ENCODE measurements at places on chromosomes 2 and 18.

DNA sequence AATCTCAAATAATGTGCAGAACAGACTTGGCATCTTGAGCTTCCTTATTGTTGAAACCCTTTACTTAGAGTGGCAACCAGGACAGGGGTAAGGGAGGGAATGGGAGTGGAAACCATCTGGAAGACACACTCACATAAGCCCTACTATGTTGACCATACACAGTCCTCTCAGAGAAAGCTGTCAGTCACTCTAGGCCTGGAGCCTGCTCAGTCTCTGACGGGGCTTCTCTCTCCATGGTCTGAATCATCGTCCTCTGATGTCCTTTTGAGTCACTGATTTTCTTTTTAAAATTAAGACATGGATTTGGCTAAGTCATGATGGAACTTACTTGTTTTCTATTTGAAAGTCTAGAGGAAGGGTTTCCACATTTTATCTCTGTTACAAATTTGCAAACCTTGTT, 74.0 kb downstream of the MYO1B start:
- no peak for DNase-seq

GRCh38 chr18:63321291-63321690, 1.7 kb upstream of the BCL2 start:
- no peak for DNase-seq

GRCh38 chr2:9473308-9473984, 905 bp upstream of the IAH1 start:
- no peak for DNase-seq

DNA sequence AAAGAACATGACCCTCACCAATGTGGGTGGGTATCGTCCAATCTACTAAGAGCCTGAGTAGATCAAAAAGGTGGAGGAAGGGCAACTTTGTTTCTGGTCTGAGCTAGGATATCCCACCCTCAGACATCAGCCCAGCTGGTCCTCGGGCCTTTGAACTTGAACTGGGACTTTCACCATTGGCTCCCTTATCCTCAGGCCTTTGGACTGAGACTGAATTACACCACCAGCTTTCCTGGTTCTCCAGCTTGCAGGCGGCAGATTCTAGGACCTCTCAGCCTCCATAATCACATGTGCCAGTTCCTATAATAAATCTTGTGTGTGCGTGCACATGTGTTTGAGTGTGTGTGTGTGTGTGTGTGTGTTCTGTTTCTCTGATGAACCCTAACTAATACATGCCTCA, 10.6 kb downstream of the MGAT4A start:
- DNase-seq, result no peak

DNA sequence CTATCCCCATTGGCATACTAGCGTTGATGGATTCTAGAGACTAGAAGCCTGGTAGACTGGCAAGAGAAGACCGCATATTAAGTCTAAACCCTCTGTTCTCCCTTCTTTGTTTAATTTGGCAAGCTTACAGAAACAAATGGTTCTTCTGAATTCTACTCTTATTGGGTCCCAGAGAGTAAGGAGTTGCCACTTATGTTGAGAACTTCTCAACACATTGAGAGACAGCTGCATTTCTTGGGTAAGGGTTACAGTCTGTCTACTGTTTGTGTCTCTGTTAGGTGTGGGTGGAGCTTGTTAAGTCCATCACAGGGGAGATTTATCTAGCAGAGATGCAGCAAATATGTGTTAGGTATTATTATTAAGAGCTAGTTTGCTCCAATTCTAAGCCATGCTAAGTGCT, 435.8 kb upstream of the MEIS1 start:
- no peak for DNase-seq

- no peak for DNase-seq
Observed at GRCh38 chr18:73879766-73880165, 267.9 kb downstream of the FBXO15 start.

- no peak for DNase-seq
Observed at GRCh38 chr2:74957886-74958273, 563 bp upstream of the POLE4 start.

DNA sequence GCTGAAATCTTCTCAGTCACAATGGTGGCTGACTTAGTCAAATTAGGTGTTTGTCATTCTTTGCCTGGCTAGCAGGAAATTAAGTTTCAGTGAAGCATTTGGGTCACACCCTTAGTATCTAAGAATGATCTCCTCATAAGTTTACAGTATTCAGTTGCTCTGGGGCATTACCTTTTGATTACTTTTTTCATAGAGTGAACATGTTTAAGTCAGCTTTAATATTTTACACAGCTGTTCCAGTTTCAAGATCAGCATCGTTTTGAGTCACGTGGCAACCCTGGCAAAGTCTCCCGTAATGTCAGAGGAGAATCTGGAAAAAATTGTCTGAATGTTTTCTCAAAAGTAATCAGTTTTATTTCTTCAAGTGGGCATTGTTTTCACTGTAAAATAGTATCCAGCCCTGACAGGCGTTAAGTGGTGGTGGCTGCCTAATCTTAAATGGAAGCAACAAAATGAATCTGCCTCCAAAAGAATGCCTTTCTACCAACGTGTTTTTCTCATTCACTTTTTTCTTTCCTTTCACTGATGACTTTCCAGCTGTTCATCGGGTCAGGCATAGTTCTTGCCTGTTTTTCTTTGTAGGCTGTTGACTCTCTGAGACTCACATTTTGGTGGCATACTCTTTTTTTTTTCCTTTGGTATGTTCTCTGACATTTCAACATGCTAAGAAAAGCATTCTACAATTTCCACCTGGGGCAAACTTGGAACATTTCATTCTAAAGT, 319.6 kb upstream of the TCF4 start:
- DNase-seq, result no peak

DNA sequence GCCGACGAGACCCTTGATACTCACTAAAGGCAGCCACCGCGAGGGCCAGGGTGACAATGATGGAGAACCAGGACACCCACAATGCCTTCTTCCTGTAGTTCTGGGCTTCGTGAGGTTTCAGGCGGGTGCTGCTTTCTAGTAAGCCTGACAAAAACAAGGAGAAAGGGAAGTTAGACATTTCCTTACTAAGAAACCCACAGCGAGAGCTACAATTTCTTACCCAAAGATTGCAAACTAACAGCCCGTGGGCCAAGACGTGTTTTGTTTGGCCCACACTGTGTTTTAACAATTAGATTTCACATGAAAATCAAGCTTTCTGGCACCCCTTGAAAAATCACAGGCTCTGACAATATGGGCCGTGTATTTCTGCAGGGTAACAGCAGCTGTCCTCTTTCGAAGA, 5.6 kb downstream of the TMEM163 start:
- DNase-seq, result no peak

DNA sequence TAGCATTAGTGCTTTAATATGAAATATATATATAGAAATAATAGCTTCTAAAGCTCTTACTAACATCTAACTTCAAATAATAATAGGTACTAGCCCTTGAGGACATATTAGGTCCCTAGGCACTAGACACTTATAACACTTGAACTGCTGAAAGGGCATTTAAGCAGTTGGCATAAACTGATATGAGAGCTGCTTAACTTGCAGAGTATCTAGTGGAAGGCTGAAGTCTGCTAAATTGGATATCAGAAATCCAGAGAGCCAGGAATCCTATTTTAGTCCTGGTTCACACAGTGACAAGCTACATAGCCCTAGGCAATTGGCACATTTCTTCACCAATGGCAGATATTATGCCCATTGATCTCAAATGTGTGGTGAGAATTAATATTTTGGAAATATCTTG, 326.9 kb upstream of the UBE2E3 start:
- no peak for DNase-seq

DNA sequence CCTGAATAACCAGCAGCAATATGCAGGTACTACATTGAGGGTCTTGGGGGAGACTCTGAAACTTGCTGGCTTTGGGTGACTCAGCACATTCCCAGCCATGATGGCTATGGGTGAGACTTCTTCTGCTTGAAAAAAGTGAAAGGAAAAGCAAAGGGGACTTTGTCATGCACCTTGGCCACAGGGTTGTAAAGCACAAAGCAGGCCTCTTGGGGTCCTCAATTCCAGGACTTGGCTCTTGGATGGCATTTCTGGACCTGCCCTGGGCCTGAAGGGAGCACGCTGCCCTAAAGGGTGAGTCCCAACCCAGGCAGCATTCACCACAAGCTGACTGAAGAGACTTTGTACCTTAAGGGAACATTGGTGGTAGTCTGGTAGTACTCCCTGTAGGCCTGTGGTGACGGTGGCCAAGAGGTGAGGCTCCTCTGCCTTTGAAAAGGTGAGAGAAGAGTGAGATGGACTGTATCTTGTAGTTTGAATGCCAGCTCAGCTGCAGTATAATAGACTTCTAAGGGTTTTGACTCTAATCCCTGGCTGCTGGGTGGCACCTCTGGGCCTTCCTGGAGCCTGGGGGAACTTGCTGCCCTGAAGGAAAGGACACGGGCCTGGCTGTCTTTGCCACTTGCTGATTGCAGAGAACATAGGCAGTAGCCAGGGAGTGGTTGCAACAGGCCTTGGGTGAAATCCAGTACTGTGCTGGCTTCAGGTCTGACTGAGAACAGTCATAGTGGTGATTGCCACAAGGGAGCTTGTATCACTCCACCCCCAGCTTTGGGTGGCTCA, 36.5 kb upstream of the CYTIP start:
- no peak for DNase-seq

GRCh38 chr2:200450288-200450687, 59.6 kb downstream of the KCTD18 start:
- no peak for DNase-seq

DNA sequence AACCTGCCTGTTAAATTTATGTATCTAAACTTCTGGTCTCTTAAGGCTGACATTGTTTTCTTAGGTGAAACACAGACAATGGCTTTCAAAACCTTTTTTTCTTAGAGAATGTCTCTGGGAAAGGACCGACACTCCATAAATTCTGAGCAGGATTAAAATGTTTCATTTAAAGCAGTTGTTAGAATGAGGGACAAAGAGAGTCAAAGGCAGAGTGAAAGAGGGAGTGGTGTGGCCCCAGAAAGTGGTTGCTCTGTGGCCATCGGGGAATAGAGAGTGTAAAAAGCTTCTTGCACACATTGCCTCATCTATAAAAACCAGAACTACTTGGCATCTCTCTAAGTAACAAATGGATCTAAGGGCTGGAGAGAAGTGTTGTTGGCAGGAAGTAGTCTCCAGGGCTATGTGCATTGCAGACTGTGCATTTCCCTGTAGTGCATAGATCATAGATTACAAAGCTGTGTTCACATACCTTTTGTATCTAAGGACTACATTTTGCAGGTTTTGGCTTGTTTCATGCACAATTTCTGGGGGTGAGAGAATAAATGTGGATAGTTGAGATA, 3.6 kb downstream of the RPRM start:
- no peak for DNase-seq

- no peak for DNase-seq
Observed at GRCh38 chr2:105324101-105324500, 5.4 kb downstream of the TGFBRAP1 start.

DNA sequence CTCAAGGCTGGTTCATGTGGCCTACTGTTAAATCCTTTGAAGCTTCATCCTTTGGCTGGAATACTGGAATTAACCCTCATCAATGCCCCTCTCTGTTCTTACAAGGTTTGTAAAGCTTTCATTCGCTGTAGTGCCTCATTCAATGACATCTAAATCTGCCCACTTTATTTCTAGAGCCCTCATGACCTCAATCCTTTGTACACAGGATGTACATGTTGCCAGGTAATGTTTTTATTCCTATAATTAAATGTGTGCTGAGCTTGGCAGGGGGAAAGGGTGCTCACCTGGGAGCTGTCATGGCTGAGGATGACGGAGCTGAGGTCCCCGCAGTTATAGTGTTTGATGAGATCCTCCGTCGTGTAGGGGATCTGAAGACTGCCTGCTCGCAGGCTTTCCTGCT, 39.3 kb downstream of the TRABD2A start:
- DNase-seq, result no peak

DNA sequence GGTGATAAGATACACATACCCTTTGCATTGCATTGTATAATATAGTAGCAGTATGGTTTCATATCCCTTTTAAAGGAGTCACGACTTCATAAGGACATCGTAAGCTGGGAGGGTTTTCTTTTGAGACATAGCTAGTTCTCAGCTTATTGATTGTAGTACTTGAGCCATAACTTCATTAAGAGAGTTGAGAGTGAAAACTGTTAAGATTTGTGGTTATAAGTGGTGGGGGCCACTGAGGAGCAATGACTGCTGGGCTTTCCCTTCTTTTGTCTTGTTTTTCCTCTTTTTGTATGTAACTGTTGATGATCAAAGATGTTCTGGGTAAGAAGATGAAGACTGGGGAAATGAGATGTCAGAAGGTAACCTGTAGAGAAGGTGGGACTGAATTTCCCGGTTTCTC, 11.0 kb downstream of the EIF5B start:
- no peak for DNase-seq

GRCh38 chr2:62793213-62793612, 87.7 kb downstream of the EHBP1 start:
- DNase-seq, result no peak

- no peak for DNase-seq
Observed at GRCh38 chr2:169761970-169762292, 28.3 kb downstream of the KLHL23 start.

DNA sequence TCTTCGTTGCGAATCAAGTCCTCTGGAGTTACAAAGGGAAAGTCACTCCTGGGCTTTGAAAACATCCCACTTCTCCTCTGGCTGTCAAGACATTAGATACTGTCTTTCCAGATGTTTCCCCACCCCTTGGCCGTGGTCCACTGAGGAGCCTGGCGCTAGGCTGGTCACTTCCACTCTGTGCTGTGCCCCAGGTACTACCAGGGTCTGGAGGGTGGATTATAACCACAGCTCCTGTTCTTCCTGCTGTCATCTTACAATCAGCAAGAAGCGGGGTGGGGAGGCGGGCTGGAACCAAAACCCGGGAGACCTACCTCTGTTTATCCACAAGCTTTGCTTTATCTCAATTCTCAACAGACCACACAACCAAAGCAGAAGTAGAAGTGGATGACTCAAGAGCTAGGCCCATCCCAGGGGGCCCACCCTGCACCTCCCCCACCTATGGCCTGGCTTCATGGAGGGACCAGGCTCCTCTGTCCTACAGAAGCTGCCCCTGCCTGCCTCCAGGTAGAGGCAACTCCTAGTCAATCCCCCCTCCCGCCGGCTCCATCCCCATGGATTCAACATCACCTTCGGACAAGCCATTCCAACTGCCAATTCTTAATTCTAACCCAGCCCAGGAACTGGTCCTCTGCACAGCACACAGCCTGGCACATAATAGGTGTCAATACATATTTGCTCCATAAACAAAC, 17.8 kb downstream of the SMAD7 start:
- no peak for DNase-seq

- DNase-seq, result no peak
Observed at GRCh38 chr2:11802782-11803191, 56.4 kb downstream of the LPIN1 start.

- DNase-seq, result no peak
Observed at GRCh38 chr2:24083567-24084385, 858 bp downstream of the TP53I3 start.
